ENCODE measurements at places on chromosomes 12 and 14. TPM values are rescaled to one million over a fixed set of nuclear protein-coding genes. Genes with fewer than 3 reads are reported as not detected.

GRCh38 chr12:32559434-32559833 lies 119.7 kb upstream of the DNM1L start:
- no peak for DNase-seq
- no peak overlapping the region for H3K4me3 ChIP-seq
- H3K4me1 ChIP-seq = peaks cover 16% of the 10 kb centered on the region
- H3K27ac ChIP-seq = no peak overlapping the region

- peak overlapping the region; percentile 99 for H3K27ac ChIP-seq
- peaks cover 17% of the 10 kb centered on the region for H3K4me1 ChIP-seq
- H3K27me3 ChIP-seq = no peaks in the 10 kb centered on the region
- peaks cover 70% of the 10 kb centered on the region for H3K36me3 ChIP-seq
These were observed 2.3 kb downstream of the CDKN1B start for GRCh38 chr12:12719496-12719895.

Gene SYNDIG1L
- not detected for total RNA-seq

DNA sequence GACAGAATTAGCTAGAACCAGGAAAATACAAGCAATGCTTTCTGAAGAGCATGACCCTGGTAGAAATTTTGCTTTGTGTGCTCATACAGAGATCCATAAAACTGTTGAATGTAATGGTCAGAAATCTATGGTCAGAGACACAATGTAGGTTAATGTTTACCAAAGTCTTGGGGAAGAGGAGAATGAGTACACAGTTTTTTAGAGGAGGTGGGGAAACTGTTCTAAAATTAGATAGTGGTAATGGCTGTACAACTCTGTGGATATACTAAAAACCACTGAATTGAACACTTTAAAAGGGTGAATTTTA lies 109.5 kb upstream of the ARHGAP5 start:
- no peak for DNase-seq
- H3K4me1 ChIP-seq = peaks cover 9% of the 10 kb centered on the region
- no peak overlapping the region for H3K27ac ChIP-seq
- peaks cover 2% of the 10 kb centered on the region for H3K36me3 ChIP-seq
- H3K4me3 ChIP-seq = no peak overlapping the region

Gene ACOT4
- total RNA-seq = 1.6 TPM

Data from activated CD4-positive, alpha-beta T cell treated with anti-CD3 and anti-CD28 coated beads, Interleukin-2, amount 10 ng/mL, durations not matched to agents 7 days and 5 days (primary cell).